ENCODE measurements at places on chromosomes 4 and X.

GRCh38 chrX:2516623-2517022 is 15.8 kb upstream of the DHRSX start:
- no peak for DNase-seq

- DNase-seq: no peak
Measured at GRCh38 chr4:15148199-15148598, 145.9 kb downstream of the CPEB2 start.

GRCh38 chrX:100687546-100687945 is 43.5 kb downstream of the SRPX2 start:
- DNase-seq: no peak

GRCh38 chr4:162586266-162586665 is 422.5 kb upstream of the FSTL5 start:
- no peak for DNase-seq

GRCh38 chr4:3250438-3250955 is 1.5 kb downstream of the MSANTD1 start:
- no peak for DNase-seq

DNA sequence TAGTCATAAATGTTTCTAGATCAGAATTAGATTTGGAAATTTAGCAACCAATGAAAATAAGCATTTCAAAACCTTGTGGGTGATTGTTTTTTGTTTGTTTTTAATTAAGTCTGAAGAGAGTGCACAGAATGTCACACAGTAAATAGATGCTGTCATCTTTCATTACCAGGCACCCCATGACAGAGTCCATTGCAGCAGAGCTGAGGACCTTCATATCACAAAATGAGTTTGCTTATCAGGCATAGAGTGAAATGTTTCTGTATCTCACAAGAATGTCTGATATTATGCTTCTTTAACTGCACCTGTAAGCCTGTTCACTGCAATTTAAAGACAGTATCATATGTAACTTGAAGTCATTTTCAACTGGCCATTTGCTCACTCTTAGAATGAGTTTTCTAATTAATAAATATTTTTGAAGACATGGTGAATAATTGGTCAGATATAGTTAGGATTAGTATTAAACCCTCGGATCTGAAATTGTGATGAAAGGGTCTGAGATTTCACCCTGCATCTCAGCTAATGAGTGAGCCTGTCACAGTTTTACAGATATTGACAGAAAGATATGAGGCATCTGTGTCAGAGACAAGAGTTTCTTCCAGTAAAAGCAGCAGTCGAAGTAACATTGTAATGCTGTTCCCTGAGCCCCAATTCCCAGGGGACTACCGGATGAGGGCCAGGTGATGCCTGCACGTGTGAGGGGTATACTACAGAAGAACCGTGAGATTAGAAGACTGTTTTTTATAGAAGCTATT is 416.4 kb downstream of the CCSER1 start:
- DNase-seq: no peak

Data from hepatic stellate cell (primary cell).